ENCODE measurements at places on chromosomes 1 and 21. TPM values are rescaled to one million over a fixed set of nuclear protein-coding genes. Genes with fewer than 3 reads are reported as not detected.

The PLA2G2C gene
- 2.1 TPM for total RNA-seq

The C8A gene
- not detected for total RNA-seq

The CCDC185 gene
- not detected for total RNA-seq

The MATN1 gene
- total RNA-seq = 0.22 TPM

The SOD1 gene
- 268 TPM for total RNA-seq

The ORC1 gene
- 7.6 TPM for total RNA-seq

The SPATA21 gene
- total RNA-seq = not detected

The USH2A gene
- 0.17 TPM for total RNA-seq

The F3 gene
- total RNA-seq = 24.4 TPM

The FCAMR gene
- 0.84 TPM for total RNA-seq

The ZFP69B gene
- 1.4 TPM for total RNA-seq

The CYP4Z1 gene
- total RNA-seq = 0.55 TPM

The NR0B2 gene
- 0.43 TPM for total RNA-seq

The SEMA4A gene
- 2.1 TPM for total RNA-seq

The CACNA1S gene
- not detected for total RNA-seq

The COG2 gene
- total RNA-seq = 46.2 TPM

The IFI44 gene
- 15.6 TPM for total RNA-seq

The SLC45A3 gene
- 18.8 TPM for total RNA-seq

The QSOX1 gene
- 260 TPM for total RNA-seq

The BPNT1 gene
- 62.4 TPM for total RNA-seq

The RHBDL2 gene
- 16.6 TPM for total RNA-seq

The AKR7A3 gene
- total RNA-seq = 97.8 TPM

The PTGFR gene
- total RNA-seq = 0.49 TPM
